ENCODE measurements at places on chromosomes 12 and 14.

GRCh38 chr14:67191768-67192290, 2.6 kb downstream of the GARIN2 start:
- no peak for DNase-seq

DNA sequence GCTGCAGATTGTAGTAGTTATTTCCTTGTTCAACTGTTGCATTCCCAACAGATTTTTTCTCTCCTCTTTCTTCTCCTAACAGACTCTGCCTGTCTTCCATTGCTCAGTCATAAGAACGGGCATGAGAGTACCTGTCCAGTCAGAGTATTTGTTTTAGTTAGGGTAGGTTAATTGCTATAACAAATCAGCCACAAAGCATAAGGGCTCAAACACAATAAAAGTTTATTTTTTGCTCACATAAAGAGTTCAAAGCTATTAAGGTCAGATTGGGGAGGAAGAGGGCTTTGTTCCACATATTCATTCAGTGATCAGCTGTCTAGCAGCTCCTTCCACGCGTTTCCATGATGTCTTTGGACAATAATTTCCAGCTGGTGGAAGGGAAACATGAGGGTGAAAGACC, 92.8 kb upstream of the PLXNC1 start:
- DNase-seq: no peak

GRCh38 chr12:5909560-5909959, 35.5 kb downstream of the ANO2 start:
- no peak for DNase-seq

- no peak for DNase-seq
Measured at GRCh38 chr12:110311903-110312302, 30.9 kb downstream of the ATP2A2 start.

- peak; percentile 50 for DNase-seq
Measured at GRCh38 chr14:54730156-54730961, 163.4 kb downstream of the SAMD4A start.

GRCh38 chr14:61591862-61592261, 103.5 kb upstream of the HIF1A start:
- DNase-seq: no peak

GRCh38 chr12:120817559-120818330, 86.4 kb downstream of the SPPL3 start:
- DNase-seq: no peak

GRCh38 chr14:71536015-71536740, 396.1 kb upstream of the RGS6 start:
- DNase-seq: no peak

DNA sequence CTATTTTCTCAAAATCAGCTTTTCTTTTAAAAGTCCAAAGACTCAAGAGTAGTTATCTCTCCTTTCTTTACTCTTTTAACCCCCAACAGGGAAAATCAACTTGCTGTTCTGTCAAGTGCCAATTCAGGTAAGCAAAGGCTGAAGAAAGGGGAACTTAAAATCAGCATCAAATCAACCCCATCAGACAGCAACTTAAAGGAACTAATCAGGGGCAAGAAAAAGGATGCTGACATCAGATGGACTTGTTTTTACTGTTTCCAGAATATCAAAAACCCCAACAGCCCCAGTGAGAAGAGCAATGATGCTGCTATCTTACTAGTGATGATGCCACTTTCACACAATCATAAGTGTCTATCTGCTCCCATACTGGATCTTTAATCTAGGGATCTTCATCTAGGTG, 3.4 kb downstream of the BAZ2A start:
- DNase-seq: no peak

DNA sequence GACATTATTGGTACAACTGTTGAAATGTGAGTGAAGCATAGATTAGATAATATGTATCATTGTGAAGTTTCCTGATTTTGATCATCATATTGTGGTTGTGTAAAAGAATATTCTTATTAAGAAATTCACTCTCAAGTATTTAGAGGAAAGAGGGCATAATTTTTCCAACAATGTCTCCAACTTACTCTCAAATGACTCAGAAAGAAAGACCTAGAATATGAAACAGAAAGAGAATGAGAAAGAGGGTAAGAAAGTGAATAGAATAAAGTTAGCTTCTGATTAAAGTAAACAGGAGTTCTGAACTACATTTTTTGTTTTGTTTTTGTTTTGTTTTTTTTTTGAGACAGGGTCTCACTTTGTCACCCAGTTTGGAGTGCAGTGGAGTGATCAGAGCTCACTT, 123.0 kb downstream of the CPNE8 start:
- no peak for DNase-seq

- no peak for DNase-seq
Measured at GRCh38 chr12:48536602-48537001, 11.2 kb downstream of the OR8S1 start.

GRCh38 chr12:45260104-45260815, 44.4 kb downstream of the ANO6 start:
- peak; percentile 29 for DNase-seq

DNA sequence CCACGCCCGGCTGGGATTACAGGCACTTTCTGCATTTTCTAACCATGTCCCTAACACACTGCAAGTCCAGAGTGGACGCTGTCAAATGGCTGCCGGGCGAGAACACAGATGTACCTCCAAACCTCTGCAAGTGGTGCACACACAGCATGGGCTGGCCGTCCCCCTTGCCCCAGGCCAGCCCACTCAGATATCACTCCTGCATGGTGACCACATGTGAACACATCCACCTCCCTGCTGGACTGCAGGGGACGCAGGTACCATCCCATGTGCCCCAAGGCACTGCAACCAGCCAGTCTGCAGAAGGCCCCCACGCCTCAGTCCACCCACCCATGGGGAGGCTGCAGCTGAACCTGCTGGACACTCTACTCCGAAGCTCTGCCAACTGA, 14.0 kb downstream of the BRF1 start:
- DNase-seq: no peak

GRCh38 chr12:108622421-108622820, 11.3 kb downstream of the SELPLG start:
- DNase-seq: peak; percentile 91

GRCh38 chr14:96901227-96901626, 104.0 kb downstream of the VRK1 start:
- no peak for DNase-seq

DNA sequence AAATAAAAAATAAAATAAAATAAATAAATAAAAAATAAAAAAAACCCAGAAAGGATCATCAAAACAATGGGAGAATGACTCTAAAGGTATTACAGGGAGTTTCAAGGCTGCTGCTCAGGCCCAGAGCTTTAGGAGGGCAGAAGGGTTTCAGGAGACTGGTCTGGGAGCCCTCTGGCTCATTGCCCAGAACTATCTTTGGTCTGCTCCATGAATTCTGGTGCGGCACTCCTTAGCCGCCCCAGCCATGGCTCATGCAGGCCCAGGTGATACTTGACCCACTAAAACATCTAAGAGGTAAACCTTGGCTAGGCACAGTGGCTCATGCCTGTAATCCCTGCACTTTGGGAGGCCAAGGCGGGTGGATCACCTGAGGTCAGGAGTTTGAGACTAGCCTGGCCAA, 14.7 kb upstream of the TMED10 start:
- DNase-seq: no peak

DNA sequence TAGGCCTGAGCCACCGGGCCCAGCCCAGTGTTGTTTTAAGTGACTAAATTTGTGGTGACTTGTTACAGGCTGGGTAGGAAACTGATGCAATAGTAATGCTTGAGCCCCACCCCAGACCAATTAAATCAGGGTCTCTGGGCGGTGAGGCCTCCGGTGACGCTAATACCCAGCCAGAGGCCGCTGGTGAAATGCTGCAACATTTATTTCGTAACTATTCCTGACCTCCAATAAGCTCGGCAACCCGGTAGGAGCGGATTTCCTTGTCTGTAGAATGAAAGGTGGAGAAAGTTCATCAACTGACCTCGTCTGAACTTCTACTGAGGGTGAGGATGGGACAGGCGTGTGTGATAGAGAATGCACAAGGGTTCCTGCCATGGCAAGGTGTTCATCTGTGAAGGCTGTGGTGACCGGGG, 42.3 kb downstream of the FZD10 start:
- DNase-seq: no peak

- DNase-seq: peak; percentile 94
Measured at GRCh38 chr12:8687846-8688601, 9.8 kb upstream of the RIMKLB start.

DNA sequence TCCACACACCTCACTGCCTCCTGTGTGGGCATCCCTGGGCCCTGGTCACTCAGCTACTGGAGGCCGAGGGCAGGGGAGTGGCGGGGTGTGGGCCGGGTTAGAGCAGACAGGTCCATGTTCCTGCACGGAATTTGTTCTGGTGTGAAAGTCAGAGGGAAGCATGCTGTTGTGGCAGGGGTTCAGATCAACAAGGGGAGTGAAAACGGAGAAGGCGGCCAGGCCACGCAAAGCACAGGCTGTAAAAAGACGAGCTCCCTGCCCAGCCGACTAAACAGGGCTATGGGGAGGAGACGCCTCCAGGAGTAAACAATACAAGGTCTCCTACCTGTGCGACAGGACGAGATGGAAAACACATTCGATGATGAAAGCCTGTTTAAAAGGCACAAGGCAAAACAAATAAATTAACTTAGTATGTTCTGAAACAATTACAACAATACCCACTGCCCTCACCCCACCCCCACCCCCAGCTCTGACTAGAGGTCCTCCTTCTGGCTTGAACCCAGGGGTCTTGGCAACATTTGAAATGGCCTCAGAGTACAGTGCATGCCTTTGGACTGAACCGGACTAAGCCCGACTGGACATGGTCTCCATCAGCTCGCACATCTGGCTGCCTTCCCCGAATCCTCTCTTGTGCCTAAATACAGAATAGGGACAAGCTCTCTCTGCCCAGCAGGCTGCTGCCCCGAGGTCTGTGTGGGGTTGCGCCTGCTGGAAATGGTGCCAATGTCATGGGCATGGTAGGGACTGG, 274.9 kb upstream of the DIO3 start:
- DNase-seq: no peak

GRCh38 chr14:24425704-24426103, 3.8 kb downstream of the CBLN3 start:
- DNase-seq: peak; percentile 91

- no peak for DNase-seq
Measured at GRCh38 chr12:113804961-113805600, 161.0 kb downstream of the RBM19 start.

- no peak for DNase-seq
Measured at GRCh38 chr12:52862023-52862422, 13.2 kb upstream of the KRT78 start.

DNA sequence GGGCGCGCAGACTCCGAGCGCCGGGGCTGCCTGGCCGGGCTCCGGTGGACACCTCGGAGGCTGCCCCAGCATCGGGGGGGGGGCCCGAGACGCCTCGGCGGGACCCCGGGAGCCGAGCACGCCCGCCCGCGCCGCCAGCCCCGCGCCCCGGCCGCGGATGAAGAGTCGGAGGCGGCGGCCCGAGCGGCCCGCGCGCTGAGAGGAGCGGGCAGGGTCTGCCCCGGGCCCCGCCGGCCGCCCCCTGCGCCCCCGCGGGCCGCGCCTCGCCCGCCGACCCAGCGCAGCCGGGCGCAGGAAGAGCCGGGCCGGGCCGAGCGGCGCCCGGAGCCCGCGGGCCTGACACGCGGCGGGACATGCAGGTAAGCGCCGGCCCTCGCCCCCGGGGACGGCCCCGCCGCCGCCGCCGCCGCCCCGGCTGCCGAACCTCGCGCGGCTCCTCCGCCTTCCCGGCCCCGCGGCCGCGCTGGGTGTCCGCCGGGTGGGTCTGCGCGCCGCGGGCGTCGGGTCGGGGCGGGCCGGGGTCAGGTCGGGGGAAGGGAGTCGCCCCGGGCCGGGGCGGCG, 63.7 kb downstream of the FBXL14 start:
- no peak for DNase-seq

GRCh38 chr12:124675881-124676713, 108.7 kb upstream of the NCOR2 start:
- DNase-seq: peak; percentile 57

DNA sequence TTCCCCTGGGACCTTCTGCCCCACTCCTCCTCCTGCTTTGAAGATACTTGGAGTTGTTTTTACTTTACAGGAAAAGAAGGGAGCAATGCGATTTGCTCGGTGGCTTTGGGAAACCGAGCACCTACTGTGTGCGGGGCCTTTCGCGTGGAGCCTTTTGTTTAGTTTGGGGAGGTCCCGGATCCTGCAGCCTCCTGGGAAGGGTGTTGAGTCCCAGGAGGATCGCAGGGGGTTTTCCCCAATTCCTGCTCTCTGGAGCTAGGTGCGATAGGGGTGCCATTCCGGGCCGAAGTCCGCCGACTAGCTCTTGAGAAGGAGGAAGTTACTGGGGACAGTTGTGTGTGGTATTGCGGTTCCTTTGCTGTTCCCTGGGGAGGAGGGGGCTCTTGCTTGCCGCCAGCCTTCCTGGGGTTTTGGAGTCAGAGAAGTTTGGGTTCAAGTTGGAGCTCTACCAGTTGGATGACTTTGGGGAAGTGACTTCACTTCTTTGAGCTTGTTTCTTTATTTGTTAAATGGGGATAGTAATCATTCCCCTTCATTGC, 1.1 kb downstream of the BRI3BP start:
- DNase-seq: no peak

GRCh38 chr14:102085488-102085887, 1.4 kb downstream of the HSP90AA1 start:
- no peak for DNase-seq

- DNase-seq: no peak
Measured at GRCh38 chr14:50647753-50648152, 20.4 kb downstream of the SAV1 start.

- peak; percentile 6 for DNase-seq
Measured at GRCh38 chr14:31476131-31476866, 11.5 kb downstream of the GPR33 start.

- peak; percentile 92 for DNase-seq
Measured at GRCh38 chr12:66036317-66036716, 94.2 kb downstream of the LLPH start.
